ENCODE measurements at places on chromosomes 4 and X.
A peak's percentile ranks its signal among the peaks of the same experiment; 100 is the strongest.

DNA sequence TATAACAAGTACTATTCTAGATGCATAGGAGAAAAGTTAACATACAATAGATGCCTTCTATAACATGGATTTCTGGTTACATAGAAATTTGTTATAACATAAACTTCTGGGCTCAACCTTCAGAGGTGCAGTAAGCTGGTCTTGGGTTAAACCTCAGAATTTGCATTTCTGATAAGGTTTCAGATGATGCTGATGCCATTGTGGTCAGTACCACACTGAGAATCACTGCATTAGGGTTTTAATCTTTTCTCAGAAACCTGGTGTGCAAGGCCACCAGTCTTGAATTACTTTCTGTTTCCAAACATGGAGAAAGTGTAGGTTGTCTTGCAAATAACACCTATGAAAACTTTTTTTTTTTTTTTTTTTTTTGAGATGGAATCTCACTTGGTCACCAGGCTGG, 146.2 kb downstream of the SPOCK3 start:
- DNase-seq, result no peak

DNA sequence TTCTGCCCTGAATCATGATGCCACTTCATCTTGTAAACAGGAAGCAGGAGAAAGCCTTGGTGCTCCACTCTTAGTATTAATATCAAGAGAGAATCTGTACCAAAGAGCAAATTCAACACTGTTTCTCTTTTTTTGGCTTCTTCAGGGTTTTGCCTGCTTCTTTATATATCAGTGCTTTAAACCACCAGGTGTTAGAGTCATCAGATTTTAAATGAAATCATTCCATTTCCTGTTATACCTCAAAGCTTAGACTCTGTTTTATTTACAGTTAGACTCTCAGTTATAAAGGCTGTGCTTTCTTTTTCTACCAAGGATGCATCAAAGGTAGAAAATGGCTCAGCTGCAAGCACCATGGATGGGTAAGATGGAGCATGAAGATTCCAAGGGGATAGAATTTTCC, 350.9 kb downstream of the CAMK2D start:
- no peak for DNase-seq

- no peak for DNase-seq
These were observed 194.3 kb downstream of the SOWAHB start for GRCh38 chr4:76703676-76704075.

- no peak for DNase-seq
These were observed 108.6 kb downstream of the SMIM20 start for GRCh38 chr4:26022346-26023202.

- peak; percentile 19 for DNase-seq
These were observed 200.7 kb downstream of the CRLF2 start for GRCh38 chrX:1011691-1012283.

- DNase-seq, result no peak
These were observed 512.0 kb upstream of the FAT1 start for GRCh38 chr4:187235456-187236170.

- DNase-seq, result no peak
These were observed 23.5 kb upstream of the CA5B start for GRCh38 chrX:15714529-15714928.

- no peak for DNase-seq
These were observed 54.1 kb upstream of the IBSP start for GRCh38 chr4:87745064-87745807.

- no peak for DNase-seq
These were observed 1602.4 kb downstream of the TECRL start for GRCh38 chr4:62806816-62807215.

DNA sequence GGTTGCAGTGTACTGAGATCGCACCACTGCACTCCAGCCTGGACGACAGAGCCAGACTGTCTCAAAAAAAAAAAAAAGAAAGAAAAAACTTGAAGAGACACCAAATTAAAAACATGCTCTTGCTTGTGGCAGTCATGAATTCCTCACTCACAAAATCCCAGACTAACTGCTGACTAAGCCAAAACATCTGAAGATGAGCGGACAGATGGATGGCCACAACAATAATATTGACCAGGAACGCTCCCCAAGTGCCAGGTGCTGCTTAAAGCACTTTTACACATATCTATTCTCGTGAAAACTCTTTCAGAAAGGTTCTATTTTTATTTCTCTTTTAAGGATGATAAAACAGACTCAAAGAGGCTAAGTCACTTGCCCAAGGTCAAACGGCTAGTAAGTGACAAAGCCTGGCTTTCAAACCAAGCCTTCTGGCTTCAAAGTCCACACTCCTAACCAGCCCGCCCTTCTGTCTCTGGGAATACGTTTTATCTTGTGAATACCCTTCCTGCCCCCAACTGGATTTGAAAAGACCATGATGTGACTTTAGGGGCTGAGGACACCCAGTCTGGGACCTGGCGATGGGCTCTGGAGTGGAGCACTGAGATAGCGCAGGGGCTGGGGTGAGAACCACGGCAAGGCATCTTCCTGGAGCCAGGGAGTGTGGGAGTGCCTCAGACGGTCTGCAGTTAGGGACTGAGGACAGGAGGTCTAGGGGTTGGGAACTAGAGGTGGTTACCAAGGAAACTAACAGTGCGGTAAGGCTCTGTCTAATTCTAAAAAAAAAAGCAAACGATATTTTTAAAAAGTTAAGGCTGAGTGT, 9.5 kb upstream of the CXCR3 start:
- no peak for DNase-seq

DNA sequence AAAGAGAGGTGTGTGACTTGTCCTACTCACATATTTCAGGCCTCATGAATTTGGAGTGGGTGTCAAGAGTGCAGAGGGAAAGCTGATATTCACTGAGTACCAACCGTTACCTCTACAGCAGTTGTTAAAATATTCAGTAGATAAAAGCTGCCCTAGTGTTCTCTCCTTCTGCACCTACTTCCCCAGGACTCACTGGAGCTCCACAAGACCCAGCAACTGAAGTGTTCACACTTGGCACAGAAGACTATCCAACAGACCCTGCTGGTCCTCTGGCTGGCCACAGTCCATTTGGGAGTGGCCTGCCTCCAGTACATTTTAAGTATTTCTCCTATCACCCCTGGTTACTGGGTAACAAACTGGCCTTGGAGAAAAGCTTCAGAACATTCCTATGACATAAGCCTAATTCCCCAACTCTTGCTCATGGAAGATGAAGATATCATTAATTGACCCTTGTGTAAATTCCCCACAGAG, 70.8 kb downstream of the PPARGC1A start:
- no peak for DNase-seq

DNA sequence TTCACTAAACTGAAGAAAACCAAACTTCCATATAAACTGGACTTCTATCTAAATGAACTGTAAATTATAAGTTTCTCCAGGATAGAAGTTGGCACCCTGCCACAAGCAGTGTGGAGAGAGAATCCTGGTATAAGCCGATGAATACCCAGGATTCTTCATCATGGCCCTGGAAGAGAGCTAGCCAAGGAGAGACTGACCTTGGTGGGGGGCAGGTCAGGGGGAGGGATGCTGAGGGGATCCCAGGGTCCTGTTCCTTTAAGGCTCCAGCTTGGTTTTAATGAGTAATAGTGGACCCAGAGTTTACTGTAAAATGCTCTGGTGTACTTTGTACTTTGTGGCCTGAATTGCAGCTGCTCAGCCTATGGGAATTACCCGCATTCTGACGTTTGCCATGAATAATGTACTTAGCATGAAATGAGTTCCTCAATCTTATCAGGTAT, 16.9 kb downstream of the RASSF6 start:
- DNase-seq, result no peak

DNA sequence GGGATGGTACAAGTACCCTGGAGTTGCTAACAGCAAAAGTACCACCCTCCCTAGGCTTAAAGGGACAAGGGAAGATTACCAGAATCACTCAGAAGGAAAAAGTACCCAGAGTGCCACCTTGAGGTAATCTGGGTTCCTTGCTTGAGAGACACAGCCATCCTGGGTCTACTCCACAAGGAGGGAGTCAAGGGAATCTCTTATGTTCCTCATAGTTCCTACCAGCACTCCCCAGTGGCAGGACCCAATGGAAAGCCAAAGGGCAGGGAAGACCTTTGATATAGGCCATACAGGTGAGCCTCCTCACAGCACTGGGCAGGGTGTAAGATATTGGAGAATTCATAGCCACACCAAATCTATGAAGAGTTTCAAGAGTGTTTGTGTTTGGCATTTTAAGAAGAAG, 5.7 kb downstream of the IL2 start:
- peak; percentile 91 for DNase-seq

DNA sequence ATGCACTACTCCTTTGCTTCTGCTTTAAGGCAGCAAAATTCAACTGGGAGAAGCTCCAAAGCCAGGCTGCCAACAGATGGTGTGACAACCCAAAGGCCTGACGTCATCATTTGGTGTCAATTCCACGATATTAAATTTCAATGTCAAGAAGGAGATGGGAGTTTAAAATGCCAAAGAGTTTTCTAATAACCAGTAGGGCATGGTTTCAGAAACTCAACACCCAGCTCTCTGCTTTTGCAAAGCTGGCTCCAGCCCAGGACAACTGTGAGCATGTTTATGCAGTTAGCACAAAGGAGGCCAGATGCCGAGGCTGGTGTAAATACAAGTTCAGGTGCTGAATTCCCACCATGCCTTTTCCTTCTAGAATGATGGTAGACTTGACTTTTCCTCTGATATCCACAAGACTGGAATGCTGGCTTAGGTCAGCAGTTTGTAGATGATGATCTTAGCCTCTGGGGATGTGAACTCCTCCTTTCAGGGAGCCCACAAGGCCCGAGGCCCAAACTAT, 67.3 kb downstream of the AFAP1 start:
- no peak for DNase-seq

DNA sequence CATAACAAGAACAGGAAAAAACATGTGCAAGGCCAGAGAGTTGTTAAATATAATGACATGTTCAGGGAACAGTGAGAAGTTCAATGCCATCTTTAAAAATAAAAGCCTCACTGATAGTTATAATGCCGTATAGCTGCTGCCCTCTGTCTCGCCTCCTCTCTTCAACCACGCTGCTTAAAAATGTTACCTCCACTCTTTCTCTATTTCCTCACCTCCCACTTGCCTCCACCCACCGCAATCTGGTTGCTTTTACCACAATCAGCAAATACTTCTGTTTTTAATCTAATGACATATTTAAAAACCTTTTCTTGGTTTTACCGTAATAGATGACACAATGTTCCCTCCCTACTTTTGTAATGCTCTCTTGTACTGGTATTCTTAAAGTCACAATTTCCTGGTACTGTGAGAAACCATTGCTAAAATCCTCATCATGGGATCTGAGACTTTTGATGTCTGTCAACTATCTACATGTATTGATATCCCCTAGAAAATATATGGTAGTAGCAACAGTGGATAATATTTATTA, 66.0 kb downstream of the GABRA2 start:
- no peak for DNase-seq

- DNase-seq, result no peak
These were observed 8.1 kb downstream of the NEK1 start for GRCh38 chr4:169604131-169604900.

GRCh38 chrX:63506320-63506719, 155.2 kb upstream of the SPIN4 start:
- peak; percentile 61 for DNase-seq

- DNase-seq, result no peak
These were observed 19.9 kb downstream of the COPS4 start for GRCh38 chr4:83054928-83055327.

- no peak for DNase-seq
These were observed 22.3 kb upstream of the THOC2 start for GRCh38 chrX:123755107-123755506.

DNA sequence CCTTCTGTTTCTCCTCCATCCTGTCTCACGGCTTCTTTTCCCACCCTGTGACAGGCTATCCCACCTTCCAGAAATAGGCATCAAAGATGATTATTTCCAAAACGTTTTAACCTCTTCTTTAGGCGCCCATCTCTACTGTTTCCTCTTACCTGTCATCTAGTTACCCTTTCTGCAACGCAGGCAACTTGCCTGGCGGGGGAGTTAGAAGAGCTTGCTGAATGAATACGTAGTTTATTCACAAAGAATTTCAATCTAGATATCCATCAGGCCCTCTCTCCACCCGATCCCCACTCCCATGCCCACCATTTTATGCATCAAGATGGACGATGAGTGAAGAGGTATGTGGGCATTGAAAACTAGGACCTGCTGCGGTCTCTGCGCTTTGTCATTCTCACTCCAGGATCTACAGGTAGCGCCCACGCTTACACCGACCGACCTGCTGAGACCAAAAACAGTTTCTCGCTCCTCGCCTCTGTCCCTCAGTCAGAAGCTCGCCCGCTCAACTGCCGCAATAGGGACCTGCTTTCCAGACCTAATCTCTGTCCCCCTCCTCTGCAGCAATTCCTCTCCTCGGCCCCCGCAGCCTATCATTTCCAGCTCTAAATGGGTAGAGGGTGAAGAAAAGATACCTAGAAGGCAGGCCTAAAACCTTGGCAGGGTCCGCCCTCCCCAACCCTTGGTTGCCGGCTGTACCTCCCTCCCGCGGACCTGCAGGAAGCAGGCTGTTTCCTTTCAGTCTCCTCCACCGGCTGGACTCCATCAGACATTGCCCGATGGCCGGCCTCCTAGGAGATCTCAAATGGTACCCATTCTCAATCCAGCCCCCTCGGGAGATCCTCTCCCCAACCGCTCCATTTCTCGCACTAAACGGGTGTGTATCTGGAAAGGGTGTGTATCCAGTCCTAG, 624 bp downstream of the BEX5 start:
- DNase-seq, result peak; percentile 11

DNA sequence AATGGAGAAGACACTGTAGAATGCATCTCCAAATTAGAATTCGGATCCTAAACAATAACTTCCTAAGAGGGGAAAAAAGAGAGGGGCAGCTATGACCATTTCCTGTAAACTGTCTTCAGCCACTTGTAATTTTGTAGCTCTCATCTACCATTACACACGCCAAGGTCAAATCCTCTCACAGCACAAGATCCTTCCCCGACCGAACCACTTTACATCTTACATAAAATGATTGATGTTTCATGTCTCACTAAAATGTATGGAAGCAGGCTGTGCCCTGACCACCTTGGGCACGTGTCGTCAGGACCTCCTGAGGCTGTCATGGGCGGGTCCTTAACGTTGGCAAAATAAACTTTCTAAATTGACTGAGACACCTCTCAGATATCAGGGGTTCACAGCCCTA, 24.1 kb upstream of the PBDC1 start:
- peak; percentile 26 for DNase-seq

GRCh38 chr4:140755774-140756318, 339 bp downstream of the TBC1D9 start:
- peak; percentile 60 for DNase-seq

GRCh38 chrX:54074826-54075225, 30.6 kb upstream of the PHF8 start:
- no peak for DNase-seq

DNA sequence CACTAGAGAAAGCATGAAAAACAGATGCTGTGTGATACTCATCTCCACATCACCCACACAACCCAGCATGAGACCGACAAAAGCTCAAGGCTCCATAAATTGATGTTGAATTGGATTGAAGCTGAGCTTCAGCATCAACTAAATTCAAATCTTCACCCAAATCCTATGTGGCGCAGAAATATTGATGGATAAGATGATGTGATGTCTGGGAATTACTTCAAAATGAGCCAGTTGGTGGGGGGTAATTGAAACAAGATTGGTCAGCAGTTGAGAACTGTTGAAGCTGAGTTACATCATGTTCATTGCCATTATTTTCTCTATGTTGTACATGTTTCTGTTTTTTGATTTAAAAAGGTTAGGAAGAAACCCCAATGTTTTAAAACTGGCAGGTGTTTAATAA, 166.5 kb upstream of the STS start:
- no peak for DNase-seq
